ENCODE measurements at places on chromosomes 6 and 20. TPM values are rescaled to one million over a fixed set of nuclear protein-coding genes. Genes with fewer than 3 reads are reported as not detected.
A peak's percentile ranks its signal among the peaks of the same experiment; 100 is the strongest.

- DNase-seq, result no peak
Observed at GRCh38 chr6:162364488-162364887, 363.1 kb downstream of the PRKN start.

The HLA-DOB gene
- not detected for total RNA-seq

The TSBP1 gene
- not detected for total RNA-seq

- no peak for DNase-seq
Observed at GRCh38 chr6:146861029-146861563, 262.3 kb downstream of the ADGB start.

- no peak for DNase-seq
Observed at GRCh38 chr6:164216368-164216767, 801.9 kb downstream of the QKI start.

- DNase-seq, result no peak
Observed at GRCh38 chr6:15255481-15255880, 9.6 kb downstream of the JARID2 start.

GRCh38 chr20:20815711-20816455, 103.4 kb upstream of the RALGAPA2 start:
- DNase-seq, result no peak

- no peak for DNase-seq
Observed at GRCh38 chr6:62328607-62329006, 42.6 kb upstream of the KHDRBS2 start.

GRCh38 chr6:45436544-45437438, 59.1 kb upstream of the SUPT3H start:
- peak; percentile 74 for DNase-seq

GRCh38 chr6:149154261-149154821, 163.2 kb upstream of the TAB2 start:
- no peak for DNase-seq

The FOXP4 gene
- 9.2 TPM for total RNA-seq

The SERINC3 gene
- total RNA-seq, result 110 TPM

GRCh38 chr6:125294036-125294435, 7.7 kb downstream of the HDDC2 start:
- DNase-seq, result no peak

The RHAG gene
- total RNA-seq, result not detected

DNA sequence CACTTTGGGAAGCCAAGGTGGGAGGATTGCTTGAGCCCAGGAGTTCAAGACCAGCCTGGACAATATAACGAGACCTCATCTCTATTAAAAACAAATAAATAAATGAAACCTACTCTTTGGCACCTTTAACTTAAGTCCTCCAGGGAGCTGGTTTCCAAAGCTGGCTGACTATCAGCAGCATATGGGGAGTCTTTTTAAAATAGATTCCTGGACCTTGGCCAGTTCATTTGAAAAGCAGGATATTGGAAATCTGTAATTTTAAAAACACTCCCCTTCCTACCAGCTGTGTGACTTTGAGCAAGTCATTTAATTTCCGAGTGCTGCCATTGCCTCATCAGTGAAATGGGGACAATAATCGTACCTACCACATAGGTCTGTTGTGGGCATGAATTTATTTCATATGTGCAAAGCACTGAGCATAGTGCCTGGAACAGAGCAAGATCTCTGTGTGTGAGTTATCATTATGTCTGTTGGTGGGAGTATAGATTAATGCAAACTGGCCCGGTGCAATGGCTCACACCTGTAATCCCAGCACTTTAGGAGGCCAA, 40.9 kb upstream of the PTPN1 start:
- no peak for DNase-seq

DNA sequence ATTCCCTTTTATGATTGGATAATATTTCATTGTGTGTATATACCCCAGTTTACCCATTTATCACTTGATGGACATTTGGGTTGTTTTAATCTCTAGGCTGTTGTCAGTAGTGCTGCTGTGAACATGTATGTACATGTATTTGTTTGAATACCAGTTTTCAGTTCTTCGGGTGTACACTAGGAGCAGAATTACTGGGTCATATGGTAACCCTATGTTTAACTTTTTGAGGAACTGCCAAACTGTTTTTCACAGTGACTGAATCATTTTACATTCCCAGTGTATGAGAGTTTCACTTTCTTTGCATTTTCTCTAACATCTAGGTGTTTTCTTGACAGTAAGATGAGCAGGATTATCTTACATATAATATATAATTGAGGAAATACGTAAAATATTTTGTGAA, 44.7 kb upstream of the ADIG start:
- DNase-seq, result no peak

DNA sequence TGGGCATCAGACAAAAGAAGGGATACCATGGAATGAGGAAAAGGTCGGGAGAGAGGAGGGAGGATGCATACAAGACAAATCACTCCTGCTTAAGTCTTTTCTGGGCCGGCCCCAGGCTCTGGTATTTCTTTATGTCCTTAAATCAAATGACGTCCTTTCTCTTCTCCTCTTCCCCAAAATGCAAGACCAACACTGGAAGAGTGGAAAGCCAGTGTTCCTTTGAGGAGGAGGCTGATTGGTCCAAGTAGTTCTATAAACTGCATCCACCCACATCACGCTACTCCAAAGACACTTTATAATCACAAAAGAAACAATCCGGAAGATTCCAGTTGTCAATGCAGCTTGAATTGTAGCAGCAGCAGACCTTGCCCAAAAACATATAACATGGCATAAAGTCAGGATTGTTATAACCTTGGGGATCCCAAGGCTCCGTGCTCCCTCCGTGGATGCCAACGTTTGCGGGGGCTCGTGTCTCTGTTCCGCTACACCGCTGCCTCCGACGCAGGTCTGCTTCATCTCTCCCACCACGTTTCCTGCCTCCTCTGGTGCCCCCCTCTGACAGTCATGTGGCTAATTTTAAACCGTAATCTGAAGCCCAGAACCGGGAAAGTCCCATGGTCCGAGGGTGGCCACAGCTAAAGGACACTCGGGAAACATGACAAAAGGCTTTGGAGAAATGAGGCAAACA, 47.1 kb downstream of the MCUR1 start:
- peak; percentile 42 for DNase-seq

GRCh38 chr6:136772685-136773472, 19.4 kb downstream of the MAP3K5 start:
- DNase-seq, result no peak

DNA sequence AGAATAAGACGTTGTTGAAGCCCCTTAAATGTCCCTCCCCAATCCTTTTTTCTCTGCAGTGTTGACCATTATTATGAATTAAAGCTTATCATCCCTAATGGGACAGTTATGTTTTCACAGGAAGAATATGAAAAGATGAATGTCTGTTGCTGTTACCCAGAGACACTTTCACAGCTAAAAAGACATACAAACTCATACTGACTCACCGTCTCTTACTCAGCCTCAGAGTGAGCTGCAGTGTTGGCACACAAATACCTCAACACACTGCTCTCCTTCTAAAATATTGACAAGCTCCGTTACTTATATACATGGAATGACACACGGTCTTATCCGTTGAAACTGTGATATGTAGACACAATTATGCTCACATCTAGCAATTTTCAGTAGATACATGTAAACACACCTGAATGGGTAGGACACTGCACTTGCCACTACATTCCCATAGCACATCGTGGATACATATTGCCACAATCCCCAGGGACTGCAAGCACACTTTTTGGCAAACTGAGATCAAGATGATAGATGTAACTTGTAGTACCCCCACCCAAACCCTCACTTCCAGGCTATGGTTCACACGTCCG, 9.6 kb upstream of the SAPCD1 start:
- no peak for DNase-seq

The FILIP1 gene
- 21.1 TPM for total RNA-seq

GRCh38 chr20:32661820-32662528, 11.8 kb downstream of the C20orf203 start:
- no peak for DNase-seq

DNA sequence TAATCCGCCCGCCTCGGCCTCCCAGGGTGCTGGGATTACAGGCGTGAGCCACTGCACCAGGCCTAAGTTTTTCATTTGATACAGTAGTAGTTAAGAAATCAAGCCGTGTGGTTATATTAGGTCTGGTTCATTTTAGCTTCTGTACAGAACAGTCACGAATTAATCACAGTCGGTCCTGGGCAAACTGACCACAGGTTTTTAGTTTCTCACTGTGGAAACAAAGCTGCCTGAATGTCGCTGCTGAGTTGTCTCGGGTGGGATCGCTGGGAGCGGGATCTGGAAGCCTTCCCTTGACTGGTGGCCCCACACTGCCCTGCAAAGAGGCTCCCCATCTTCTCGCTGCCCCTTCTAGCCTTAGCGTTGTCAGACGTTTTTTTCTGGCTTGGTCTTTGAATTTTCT, 18.6 kb downstream of the UCKL1 start:
- no peak for DNase-seq

The PHIP gene
- total RNA-seq, result 39.4 TPM

- DNase-seq, result no peak
Observed at GRCh38 chr6:72262254-72262653, 359.6 kb upstream of the KCNQ5 start.

The ANKRD66 gene
- total RNA-seq, result not detected

The CDH26 gene
- 0.47 TPM for total RNA-seq

- no peak for DNase-seq
Observed at GRCh38 chr6:3226042-3226441, 1.4 kb downstream of the TUBB2B start.

The RAMACL gene
- total RNA-seq, result 6.6 TPM

DNA sequence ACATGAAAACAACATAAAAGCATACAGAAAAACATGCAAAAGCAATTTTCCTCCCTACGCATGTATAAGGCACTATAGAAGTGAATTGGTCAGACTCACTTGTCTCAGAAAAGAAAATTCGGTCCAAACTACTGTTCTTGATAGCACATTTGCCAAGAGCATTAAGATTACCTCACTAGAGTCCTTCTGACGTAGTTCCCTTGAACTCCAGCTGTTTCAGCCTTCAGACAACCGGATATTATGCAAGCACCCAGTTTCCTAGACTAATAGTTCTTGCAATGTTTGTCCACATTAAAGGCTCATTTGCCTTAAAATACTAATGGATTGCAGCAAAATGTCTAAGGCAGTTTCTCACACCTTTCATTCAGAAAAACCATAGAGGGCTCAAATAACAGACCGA, 2.5 kb upstream of the CASS4 start:
- DNase-seq, result no peak

DNA sequence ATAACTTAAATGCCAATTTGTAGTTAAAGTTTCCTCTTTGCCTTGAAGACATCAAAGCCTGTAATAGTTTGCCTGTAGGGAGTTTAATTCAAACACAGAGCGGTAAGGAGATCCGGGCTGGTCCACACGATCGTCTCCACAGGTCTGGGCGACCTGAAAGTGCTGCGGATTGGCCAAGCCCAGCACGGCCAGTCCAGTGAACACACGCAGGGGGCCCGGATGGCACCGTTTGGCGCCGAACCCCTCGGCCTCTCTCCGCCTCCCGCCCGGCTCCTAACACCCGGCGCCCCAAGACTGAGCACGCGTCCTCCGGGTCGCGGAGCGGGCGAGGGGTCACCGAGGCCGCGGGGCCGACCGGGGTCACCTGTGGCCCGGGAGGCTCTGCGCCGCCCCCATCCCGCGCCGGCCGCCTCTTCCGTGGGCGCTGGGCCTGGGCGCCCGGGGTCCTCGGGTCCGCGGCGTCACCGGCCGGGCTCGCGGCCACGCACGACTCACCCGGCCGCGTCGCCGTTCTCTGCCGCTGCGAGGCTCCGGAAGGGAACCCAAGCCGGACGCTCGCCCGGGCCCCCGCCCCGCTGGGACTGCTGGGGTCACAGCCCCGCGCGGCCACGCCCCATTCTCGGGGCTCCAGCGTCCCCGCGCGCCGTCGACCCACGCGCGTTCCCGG, 481 bp downstream of the SERPINB6 start:
- DNase-seq, result peak; percentile 69

The HEY2 gene
- total RNA-seq, result not detected

The DDX43 gene
- total RNA-seq, result 1.7 TPM

- DNase-seq, result no peak
Observed at GRCh38 chr6:22473991-22474682, 95.2 kb upstream of the HDGFL1 start.

The PTGIS gene
- 1.9 TPM for total RNA-seq

GRCh38 chr6:106617857-106618256, 11.4 kb downstream of the RTN4IP1 start:
- DNase-seq, result no peak

- DNase-seq, result no peak
Observed at GRCh38 chr20:50325651-50326050, 135.0 kb downstream of the CEBPB start.

The ELMO2 gene
- total RNA-seq, result 35.7 TPM

GRCh38 chr6:149929422-149929821, 6.5 kb upstream of the RAET1G start:
- peak; percentile 40 for DNase-seq

DNA sequence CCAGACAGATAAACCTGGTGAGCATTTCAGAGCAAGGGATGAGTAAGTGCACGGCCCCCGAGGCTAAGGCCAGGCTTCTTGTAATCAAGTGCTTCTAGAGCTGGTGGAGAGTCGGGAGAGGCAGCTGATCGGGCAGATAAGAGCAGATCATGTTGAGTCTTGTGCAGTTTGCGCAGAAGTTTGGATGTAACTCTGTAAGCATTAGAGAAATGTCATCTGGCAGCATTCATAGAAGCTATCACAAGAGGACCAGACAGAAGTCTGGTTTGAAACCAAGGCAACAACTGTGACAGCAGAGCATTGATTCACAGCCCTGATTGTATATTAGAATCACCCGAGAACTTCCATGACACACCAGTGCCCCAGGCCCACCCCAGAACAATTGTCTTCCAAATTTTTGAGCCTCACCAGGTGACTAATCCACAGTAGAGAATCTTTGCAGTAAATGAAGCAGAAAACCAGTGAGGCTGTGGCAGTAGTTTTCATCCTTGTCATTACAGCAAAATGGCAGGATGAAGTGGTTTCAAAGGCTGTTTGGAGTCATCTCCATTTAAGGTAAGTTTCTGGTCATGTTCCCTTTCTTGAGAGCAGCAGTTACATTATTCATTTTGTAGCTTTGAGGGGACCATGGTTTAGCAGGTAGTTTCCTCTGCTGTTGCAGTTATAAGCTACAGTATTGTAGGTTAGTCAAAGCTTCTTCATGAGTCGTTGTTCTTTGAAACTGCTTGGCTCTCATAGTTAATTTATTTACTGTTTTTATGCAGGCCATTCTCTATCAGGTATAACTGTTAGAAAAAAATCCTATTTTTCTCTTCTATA, 84.1 kb downstream of the RNF217 start:
- DNase-seq, result no peak

DNA sequence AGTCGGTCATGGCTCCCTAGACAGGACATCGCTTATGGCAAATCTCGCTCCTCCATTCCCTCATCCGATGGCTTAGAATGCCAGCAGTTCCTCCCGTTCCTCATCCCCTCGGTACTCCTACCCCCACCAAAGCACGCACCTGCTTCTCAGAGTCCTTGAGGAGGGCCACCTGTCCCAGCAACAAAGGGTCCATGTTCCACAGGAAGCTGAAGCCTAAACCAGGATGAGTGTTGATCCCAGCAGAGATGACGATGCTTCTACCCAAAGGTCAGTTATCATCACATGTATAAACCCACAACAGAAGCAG, 111.2 kb downstream of the THBS2 start:
- no peak for DNase-seq
